T-helper 1 cell (primary cell): ENCODE measurements at places on chromosomes 3 and 15.

- DNase-seq: no peak
Measured at GRCh38 chr15:64960153-64960552, 29.6 kb downstream of the SPG21 start.

DNA sequence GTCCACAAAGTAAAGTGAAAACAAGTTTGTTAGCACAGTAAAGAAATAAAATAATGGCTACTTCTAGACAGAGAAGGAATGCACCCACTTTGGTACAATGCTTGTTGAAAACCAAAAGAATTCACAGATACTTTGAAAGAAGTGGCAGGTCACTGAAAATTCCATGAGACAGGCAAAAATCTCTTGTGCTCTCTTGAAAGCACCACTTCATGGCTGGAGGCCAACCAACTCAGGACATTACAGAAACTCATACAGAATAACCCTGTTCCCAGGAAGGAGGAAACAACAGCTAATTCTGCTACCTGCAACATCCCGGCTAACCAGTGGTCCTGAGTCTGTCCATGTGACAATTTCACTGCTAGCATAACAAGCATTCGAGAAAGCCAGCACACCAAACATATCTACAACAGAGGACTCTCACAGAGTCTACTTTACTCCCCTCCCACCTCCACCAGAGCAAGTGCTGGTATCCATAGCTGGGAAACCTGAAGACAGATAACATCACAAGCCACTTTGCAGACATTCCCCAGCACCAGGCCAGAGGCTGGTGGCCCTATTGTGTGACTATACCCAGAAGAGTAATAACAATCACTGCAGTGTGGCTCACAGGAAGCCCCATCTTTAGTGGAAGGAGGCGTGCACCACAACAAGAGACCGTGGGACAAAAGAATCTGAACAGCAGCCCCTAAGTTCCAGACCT lies 255.3 kb upstream of the SLITRK3 start:
- no peak for DNase-seq

DNA sequence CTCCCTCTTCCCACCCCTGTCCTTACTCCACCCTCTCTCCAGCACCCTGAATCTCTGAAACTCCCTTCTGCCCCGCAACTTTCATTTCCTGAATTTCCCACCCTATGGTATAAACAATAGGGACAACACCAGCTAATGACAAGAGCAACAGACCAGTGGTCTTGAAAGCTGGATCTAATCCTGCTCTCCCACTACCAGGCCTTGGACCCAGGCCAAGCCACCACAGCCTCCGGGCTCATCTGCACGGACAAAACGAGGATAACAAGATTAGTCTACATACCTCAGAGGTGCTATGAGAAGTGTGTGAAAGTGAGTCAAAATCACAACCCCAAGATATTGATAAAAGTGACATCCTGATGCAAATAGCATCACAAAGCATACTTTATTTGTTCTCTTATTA lies 128.6 kb downstream of the ERC2 start:
- DNase-seq: no peak

- DNase-seq: no peak
Measured at GRCh38 chr3:15280853-15281532, 51.4 kb downstream of the SH3BP5 start.
